ENCODE measurements at places on chromosomes 6 and 20.

DNA sequence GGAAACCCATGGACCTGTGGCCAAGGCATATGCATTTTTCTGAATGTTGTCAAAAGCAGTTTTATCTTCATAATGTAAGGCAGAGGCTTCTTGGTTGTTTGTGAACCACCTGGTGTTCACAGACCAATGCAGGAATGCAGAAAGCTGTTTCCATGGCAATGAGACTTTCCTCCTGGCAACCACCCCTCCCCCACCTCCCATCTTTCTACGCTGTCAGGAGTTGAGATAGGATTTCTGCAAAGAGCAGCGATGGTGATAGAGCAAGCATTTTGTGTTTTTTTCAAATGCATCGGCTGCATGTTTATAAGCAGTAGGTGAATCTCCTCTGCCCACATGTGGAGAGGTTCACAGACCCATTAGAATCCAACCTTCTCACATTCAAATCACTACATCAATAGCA lies 114.1 kb upstream of the SMLR1 start:
- DNase-seq, result no peak

DNA sequence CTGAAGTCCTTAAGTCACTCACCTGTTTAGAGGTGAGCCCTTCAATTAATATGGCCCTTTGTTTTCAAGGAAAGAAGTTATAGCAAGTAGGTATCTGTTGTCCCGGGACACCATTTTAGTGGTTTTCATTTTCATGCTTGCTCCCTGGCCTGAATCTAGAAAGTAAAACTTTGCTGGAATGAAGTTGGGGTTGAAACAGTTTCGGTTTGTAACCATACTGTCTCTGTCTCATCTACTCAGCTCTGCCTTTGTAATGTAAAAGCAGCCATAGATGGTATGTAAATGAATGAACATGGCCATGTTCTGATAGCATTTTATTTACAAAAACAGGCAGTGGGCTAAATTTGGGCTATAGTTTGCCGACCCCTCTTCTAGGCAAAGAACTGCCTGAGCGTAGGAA lies 64.9 kb upstream of the GNRH2 start:
- no peak for DNase-seq

DNA sequence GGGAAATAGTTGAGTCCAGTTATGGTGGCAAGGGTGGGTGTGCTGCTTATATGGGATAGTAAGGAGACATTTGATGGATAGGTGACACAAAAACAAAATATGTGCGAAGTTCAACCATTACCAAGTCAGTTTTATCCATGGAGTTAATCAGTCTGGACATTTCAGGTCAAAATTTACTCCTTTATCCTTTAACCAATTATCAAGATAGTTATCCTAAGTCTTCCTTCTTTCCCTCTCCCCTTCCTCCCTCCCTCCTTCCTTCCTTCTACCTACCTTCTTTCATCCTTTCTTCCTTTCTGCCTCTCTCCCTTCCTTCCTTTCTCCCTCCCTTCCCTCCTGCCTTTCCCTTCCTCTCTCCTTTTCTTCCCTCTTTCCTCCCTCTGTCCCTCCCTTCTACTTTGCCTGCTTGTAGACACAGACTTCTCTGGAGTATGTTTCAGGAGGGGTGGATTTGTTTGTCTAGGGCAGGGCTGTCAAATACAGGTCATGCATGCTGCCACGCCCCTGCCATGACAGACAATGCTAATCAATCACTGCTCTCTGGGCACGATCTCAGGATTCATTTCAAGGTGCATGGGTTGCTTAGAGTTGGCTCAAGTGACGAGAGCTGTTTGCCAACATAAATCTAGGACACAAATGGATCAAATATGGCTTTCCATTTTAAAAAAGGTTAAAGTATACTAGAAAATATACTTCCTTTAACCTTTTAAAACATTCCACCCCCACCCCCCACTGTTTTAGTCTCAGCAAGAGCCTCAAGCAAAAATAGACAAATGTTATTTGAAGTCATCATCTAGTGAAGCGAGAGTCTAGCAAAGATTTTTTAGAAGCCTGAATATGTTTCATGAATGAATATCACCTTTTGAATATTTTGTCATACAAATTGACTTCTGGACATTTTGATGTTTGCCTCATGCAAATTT lies 281.6 kb upstream of the CITED2 start:
- no peak for DNase-seq

DNA sequence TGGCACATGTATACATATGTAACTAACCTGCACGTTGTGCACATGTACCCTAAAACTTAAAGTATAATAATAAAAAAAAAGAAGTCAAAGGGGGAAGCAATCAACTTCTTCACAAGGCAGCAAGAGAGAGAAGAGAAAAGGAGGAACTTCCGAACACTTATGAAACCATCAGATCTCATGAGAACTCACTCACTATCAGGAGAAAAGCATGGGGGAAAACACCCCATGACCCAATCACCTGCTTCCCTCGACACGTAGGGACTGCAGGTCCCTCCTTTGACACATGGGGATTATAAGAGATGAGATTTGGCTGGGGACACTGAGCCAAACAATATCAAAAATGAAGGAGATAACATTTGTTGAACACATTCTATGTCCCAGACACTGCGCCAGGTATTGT lies 94.8 kb upstream of the PHACTR1 start:
- no peak for DNase-seq

DNA sequence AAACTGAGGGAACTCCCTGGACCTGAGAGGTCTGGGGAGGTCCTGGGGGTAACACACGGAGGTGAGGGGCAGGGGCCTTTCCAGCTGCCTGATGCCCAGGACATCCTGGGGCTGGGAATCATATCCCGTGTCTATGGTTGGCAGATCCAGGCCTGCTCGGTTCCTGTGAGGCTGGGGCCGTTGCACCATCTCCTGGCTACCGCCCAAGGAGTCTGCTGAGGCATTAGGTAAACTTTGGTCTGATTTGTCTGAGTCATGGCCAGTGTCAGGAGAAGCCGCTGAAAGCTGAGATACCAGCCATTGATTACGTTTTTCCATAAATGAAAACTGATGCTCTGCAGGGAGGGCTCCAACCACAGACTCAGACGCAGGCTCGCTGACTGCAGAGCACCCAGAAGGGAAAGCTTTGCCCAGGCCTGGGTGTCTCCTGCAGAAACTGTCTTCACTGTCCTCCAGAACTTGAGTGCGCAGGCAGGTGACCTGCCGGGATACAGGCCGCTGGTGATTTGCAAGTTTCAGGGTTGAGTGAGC lies 14.2 kb downstream of the TRAF3IP2 start:
- no peak for DNase-seq
